Occipital lobe (tissue), 3 donors: ENCODE measurements at places on chromosomes 16 and 17. TPM values are rescaled to one million over a fixed set of nuclear protein-coding genes. Genes with fewer than 3 reads are reported as not detected.

ANKFN1 gene
- total RNA-seq, result 4.4 TPM

CCL18 gene
- not detected for total RNA-seq

FADS6 gene
- 0.16 TPM for total RNA-seq

ZP2 gene
- total RNA-seq, result not detected

TBC1D3H gene
- not detected for total RNA-seq

ABAT gene
- total RNA-seq, result 86.1 TPM

VAMP2 gene
- total RNA-seq, result 27.9 TPM

STH gene
- 3.9 TPM for total RNA-seq

KRT28 gene
- total RNA-seq, result not detected

DOC2B gene
- total RNA-seq, result 15.6 TPM

CHRNE gene
- 0.62 TPM for total RNA-seq

OR1F1 gene
- 0.78 TPM for total RNA-seq

CSH2 gene
- not detected for total RNA-seq

HSD11B2 gene
- not detected for total RNA-seq

C16orf92 gene
- not detected for total RNA-seq

SPATA32 gene
- not detected for total RNA-seq

ANKRD13B gene
- total RNA-seq, result 28.1 TPM

CACNB1 gene
- 20.6 TPM for total RNA-seq

SPATA22 gene
- total RNA-seq, result 0.78 TPM
